ENCODE measurements at places on chromosomes 4 and X. TPM values are rescaled to one million over a fixed set of nuclear protein-coding genes. Genes with fewer than 3 reads are reported as not detected.

- no peak for DNase-seq
Observed at GRCh38 chr4:36011381-36011780, 232.9 kb downstream of the ARAP2 start.

GRCh38 chrX:5194806-5195205, 1033.9 kb downstream of the NLGN4X start:
- DNase-seq: no peak

DNA sequence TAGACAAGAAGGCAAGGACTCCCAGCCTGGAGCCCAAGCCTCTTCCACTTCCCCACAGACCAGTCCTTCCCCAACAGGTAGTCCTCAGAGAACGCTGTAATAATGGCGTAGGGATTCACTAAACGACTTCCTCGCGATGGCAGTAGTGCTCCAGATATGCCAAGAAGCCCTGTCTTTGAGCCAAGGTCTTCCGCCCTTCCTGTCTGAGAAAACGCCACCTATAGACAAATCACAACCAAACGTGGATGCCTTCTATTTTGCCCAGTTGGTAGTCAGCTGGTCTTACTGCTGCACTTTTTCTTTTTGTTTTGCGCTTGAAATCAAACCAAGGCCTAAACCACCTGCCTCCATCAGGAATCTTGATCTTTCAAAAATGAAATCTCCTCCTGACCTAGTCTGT, 203.3 kb downstream of the OR13H1 start:
- peak; percentile 76 for DNase-seq

GRCh38 chr4:68348577-68348976, 1.3 kb downstream of the YTHDC1 start:
- no peak for DNase-seq

DNA sequence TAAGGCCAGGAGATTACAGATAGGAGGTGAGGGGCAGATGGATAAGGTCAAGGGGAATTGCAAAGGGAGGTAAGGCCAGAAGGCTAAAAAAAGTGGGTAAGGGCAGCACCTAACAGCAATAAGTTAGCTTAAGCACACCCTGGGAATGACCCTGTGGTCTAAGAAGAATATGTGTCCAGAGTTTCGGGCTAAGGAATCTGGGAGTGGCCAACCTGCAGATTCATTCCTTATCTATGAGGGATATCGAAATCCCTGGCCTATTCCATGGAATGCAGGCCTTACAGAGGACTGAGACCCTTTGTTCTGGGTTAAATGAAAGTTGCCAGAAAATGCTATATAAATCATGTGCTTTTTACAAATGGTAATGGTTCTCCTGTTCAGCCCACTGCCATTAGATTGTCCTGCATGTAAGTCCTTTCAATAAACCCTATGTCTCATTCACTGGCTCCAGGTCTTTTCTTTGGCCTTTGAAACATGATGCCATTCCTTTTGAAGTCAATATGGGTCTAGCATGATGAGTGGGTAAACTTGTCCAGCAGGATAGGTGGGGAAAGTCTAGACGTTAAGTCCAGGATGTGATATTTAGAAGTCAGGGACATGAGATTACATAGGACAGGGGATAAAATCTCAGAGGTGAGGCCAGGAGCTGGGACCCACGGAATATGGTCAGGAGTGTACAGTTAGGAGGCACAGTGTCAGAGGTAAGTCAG, 226.2 kb downstream of the TACR3 start:
- no peak for DNase-seq

GRCh38 chrX:139202742-139203420, 327.7 kb upstream of the F9 start:
- DNase-seq: peak; percentile 20

The ASB11 gene
- not detected for total RNA-seq

Measured in stomach (tissue), 19 donors.